ENCODE measurements at places on chromosomes 11 and 22.

DNA sequence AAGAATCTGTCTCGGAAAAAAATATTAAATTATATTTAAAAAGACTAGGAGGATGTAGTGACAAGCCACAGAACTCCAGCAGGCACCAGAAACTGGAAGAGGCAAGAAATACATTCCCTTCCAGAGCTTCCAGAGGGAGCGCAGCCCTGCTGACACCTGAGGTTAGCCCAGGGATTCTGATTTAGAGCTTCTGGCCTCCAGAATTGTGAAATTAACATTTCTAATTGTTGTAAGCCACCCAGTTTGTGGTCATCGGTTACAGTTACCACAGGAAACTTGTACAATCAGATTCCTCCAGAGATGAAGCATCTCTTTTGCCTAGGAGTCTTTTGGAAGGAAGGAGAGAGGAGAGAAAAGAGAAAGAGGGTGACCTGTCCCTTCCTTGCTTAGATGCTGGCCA lies 6.4 kb upstream of the UBASH3B start:
- DNase-seq, result no peak

GRCh38 chr11:116648247-116649174 lies 124.3 kb downstream of the BUD13 start:
- DNase-seq, result no peak

- no peak for DNase-seq
Observed at GRCh38 chr22:43293655-43294392, 49.3 kb downstream of the SCUBE1 start.

GRCh38 chr22:43837666-43838065 lies 24.6 kb downstream of the SULT4A1 start:
- no peak for DNase-seq

DNA sequence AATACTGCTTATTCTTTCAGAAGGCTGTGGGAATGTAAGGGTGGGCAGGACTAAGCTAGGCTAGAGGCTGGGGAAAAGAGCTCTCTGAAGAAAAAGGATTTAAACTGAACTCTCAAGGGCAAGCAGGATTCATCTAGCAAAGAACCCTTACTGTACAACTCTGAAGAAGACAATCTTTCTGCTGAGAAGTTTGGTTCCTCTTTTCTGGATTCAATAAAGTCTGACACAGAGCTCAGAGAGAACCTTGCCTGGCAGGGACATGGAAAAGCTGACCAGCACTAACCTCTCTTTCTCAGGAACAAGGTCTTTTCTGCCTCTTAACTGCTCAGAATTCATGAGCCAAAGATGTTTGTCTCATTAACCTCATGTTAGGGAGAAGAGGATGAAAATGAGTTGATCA lies 388.4 kb upstream of the DDI1 start:
- DNase-seq, result no peak

- DNase-seq, result no peak
Observed at GRCh38 chr11:3939211-3939610, 83.7 kb downstream of the STIM1 start.

GRCh38 chr11:104614961-104615360 lies 283.3 kb downstream of the CASP12 start:
- no peak for DNase-seq

DNA sequence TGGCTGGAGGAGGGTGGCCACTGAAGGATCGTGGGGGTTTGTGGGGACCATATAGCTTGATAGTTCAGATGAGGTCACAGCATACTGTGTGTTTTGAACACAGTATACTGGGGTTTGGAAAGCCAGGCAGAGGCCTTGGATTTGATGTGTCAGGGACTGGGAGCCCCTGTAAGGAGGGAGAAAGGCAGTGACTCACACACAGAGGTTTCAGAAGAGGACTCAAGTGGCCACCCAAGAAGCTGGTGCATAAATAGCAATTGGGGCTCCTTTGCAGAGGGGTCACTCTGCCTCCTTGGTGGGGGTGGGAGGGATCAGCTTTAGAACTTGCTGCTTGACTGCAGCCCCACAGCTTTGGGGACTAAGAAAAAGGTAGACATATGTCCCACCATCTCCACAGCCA lies 39.3 kb downstream of the SLC5A1 start:
- no peak for DNase-seq

- DNase-seq, result no peak
Observed at GRCh38 chr11:58406774-58407173, at the start of gene OR5B3. Gene OR5B3 (minus strand): TSS chr11:58406874. CDS start chr11:58403409, 3,465 bp downstream.

- no peak for DNase-seq
Observed at GRCh38 chr11:69230856-69231425, 63.0 kb upstream of the MYEOV start.

GRCh38 chr11:133930767-133931448 lies 25.9 kb downstream of the IGSF9B start:
- DNase-seq, result no peak

- DNase-seq, result no peak
Observed at GRCh38 chr11:87870086-87870485, 305.2 kb downstream of the RAB38 start.

- no peak for DNase-seq
Observed at GRCh38 chr11:94928117-94928990, 45.0 kb downstream of the CWC15 start.

- no peak for DNase-seq
Observed at GRCh38 chr22:49597428-49598039, 230.1 kb downstream of the BRD1 start.

Measured in anterior cingulate cortex (tissue), 58 donors.